ENCODE measurements at places on chromosomes 1 and 21.
A peak's percentile ranks its signal among the peaks of the same experiment; 100 is the strongest.

DNA sequence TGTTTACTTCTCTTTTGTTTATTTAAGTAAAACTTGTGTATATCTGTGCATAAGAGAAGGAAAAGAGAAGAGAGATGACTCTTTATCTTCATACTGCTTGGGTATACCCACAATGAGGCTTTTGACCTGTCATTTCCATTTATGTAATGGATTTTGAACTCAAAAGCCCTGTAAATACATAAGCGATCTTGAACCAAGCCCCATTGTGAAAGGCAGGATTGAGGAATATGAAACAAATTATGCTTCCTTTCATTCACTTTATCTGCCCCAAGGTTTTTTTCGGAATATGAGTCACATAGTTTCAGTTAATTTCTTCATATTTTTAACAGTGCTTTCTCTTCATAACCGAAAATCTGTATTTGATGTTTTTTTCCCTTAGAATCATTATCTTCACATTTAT is 21.4 kb downstream of the CNST start:
- DNase-seq = peak; percentile 86

DNA sequence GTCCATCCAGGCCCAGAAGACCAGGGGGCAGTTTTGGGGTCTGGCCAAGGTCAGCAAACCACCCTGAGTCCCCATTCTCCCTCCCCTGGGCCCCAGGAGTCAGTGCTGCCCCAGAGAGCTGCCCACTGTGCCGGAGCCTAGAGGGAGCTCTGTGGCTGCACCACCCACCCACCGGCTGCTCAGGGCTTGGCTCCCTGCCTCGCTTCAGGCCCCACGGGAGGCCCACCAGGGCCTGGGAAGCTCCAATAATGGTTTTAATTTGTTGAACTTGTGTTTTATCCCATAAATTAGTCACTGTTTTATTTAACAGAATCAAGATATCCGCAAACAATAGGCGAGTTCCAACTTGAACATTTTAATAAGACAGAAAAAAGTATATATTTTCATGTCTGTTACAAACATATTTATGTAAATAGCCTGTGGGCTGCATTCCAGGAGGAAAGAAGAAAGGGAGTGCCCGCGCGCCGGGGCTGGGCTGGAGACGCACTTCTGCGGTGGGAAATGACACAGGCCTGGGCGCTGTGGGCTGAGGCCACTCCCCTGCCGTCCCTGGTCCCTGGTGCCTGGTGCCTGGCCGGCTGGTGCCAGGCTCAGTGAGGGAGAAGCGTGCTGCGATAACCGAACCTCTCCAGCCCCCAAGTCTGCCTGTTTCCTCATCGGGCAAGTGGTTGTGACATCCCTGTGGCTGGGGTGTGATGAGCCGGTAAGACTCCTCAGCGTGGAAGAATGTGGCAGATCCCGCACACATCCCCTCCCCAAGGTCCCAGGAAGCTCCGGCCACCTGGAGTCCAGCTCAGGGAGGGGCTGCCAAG is 160.5 kb downstream of the PEX14 start:
- DNase-seq = peak; percentile 7

GRCh38 chr1:35894183-35894582 is 11.2 kb downstream of the AGO1 start:
- peak; percentile 21 for DNase-seq

GRCh38 chr1:156247460-156248322 is at the start of gene PAQR6:
PAQR6 (minus strand) TSS chr1:156248056; CDS start chr1:156246731, 1,325 bp downstream.
- no peak for DNase-seq

DNA sequence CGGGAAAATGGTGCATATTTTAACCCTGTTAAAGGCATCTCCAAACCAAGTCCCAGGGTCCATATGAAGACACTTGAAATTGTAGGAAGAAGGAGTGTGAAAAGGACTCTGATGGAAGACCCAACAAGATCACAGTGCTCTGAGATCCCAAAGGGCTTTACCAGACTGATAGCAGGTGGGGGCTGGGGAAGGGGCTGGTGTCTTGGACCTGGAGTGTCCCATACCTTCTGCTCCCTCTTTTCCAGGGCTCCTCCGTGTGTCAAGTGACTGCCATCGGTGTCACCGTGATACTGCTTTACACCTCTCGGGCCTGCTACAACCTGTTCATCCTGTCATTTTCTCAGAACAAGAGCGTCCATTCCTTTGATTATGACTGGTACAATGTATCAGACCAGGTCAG is 37.3 kb downstream of the GPR137B start:
- no peak for DNase-seq

- peak; percentile 64 for DNase-seq
Observed at GRCh38 chr1:234607109-234608024, 2.6 kb downstream of the IRF2BP2 start.

- DNase-seq = no peak
Observed at GRCh38 chr1:147605591-147605990, 64.3 kb downstream of the BCL9 start.

GRCh38 chr21:41751611-41752011 is 15.2 kb downstream of the RIPK4 start:
- DNase-seq = no peak

DNA sequence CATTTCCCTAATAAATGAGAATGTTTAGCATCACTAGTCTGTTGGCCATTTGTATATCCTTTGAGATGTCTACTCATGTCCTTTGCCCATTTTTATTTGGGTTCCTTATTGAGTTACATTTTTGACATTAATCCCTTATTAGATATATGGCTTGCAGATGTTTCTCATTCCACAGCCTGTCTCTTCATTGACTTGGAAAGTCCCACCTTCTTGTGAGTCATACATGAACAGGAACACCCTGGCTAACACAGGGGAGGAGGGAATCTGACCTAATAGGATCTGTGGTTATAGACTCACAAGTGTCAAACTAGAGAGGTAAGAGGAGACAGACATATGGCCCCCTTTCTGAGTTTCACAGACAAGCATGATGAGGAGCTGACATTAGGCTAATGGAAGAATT is 11.5 kb downstream of the ZP4 start:
- no peak for DNase-seq

DNA sequence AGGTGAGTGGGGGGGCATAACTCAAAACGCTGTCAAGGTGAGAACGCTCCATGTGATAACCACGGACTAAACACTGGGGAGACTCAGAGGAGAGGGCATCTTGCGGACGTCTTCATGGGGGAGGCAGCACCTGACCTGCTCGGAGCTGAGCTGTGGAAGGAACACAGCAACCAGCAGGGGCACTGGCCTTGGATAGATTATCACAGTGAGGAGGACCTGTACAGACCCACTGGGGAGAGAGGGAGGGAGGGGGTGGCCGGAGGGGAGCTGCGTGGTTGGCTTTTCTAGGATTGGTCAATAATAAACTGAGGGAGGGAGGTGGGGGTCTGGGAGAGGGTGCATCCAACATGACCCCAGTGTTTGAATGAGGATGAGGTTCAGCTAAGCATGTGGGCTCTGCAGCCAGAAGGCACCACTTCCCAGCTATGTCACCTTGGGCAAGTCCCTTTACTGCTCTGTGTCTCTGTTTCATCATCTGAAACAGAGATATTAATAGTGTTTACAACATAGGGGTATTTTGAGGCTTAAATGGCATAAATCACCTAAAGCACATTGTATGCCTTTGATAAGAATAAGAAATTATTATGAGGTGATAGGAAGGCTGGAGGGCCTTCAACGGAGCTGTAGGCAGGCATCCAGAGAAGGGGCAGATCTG is 123.3 kb downstream of the GRIK3 start:
- no peak for DNase-seq

DNA sequence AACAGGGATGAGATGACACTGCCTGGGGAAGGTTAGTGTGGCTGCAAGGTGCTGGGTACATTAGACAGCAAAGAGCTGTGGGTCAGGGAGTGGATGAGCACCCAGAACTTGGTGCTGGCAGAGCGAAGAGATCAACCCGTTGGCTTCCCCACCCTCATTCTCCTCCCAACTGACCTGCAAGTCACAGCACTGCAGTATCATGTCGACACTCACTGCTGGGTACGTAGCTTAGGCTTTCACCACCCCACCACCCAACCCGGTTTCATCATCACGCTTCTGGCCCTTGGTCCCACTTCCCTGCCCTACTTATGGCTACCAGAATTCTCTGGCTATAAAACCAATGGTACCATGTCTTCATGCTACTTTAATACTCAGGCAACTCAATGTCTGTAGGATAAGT is 73.6 kb upstream of the LYST start:
- no peak for DNase-seq

- peak; percentile 58 for DNase-seq
Observed at GRCh38 chr1:64948905-64949833, 17.2 kb downstream of the JAK1 start.

DNA sequence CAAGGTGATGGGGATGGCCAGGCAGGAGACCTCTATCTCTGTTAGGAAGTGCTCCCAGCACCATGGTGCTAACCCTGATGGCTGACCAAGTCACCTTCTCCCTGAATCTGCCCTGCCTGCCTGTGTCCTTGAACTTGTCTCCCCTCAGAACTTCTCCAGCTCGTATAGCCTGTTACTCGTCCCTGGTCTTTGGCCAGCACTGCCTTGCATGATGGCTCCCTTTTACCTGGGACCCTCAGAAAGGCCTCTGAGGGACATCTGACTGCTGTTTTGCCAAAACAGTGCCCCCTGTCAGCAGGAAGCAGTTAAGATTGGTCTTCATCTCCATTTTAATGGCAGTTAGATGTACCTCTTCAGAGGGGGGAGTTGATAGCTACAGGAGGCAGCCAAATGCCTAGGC is 148.3 kb downstream of the RHOU start:
- DNase-seq = no peak

DNA sequence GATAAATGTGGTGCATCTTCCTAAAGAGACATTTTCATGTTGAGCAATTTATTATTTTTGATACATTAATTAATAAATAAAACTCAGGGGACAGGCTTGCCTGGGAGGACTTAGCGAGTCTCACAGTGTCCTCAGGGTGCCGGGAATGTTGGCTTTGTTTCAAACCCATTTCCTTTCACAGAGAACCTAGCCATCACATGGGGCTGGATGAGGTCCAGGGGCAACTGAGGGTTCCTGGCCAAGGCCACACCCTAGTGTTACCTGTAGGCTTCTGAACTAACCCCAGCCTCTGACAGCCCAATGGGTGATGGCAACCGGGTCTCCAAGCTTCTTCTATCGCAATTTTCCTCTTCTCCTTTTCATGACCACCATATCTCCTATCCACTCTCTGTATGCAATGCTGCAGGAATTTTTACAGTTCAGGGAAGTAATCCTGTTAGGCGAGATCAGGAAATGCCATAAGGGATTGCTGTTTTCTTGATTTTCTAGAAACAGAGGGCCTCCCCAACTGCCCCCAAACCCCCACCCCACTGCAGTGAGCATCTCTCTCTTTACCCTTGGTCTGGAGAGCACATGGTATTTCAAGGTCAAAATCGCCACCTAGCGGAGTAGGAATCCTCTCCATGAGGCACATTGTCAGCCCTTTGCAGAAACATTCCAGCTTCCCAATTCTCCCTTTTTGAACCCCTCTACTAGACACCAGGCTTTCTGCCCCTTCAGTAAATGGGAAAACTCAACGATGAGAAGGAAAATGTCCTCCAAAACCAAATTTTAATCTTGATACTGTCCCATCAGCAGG is 22.1 kb upstream of the SMYD3 start:
- DNase-seq = no peak

GRCh38 chr1:182872881-182873280 is 33.7 kb downstream of the DHX9 start:
- no peak for DNase-seq

GRCh38 chr1:239218301-239218700 is 168.1 kb upstream of the CHRM3 start:
- no peak for DNase-seq

GRCh38 chr1:167185974-167186657 is 34.6 kb upstream of the POU2F1 start:
- no peak for DNase-seq

- DNase-seq = no peak
Observed at GRCh38 chr21:38905752-38906151, 100.0 kb downstream of the ETS2 start.

GRCh38 chr1:38250356-38250755 is 203.8 kb upstream of the POU3F1 start:
- no peak for DNase-seq

- DNase-seq = peak; percentile 67
Observed at GRCh38 chr1:240946926-240947325, 335.0 kb upstream of the GREM2 start.

DNA sequence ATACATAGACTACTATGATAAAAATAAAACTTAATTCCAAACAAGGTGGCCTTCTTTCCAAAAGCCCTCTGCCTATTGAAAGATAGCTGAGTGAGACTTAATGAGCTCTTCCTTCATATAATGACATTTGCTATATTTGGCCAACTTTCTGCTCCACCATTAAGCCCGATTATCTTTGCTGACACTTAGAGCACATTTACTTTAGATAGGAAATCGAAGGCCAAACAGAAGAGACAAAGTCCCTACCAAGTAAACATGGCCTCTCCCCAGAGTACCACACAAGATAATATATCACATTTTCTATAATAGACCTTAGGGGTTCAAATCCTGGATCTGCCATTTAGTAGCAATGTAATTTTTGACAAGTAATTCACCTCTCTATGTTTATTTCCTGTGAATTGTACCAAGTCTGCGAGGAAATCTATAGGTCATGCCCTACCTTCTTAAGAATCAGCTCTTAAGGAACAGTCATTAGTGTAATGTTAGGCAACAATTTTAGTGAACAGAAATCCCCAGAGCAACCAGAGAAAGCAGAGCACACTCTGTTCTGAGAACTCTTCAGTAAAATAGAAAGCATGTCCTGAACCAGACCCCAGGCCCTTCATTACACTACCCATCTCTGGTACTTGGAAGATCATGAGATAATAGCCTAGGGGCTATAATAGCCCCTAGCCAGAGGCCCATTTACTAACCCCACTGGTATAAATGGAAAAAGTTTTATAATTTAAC is 17.3 kb upstream of the COA6 start:
- DNase-seq = no peak

DNA sequence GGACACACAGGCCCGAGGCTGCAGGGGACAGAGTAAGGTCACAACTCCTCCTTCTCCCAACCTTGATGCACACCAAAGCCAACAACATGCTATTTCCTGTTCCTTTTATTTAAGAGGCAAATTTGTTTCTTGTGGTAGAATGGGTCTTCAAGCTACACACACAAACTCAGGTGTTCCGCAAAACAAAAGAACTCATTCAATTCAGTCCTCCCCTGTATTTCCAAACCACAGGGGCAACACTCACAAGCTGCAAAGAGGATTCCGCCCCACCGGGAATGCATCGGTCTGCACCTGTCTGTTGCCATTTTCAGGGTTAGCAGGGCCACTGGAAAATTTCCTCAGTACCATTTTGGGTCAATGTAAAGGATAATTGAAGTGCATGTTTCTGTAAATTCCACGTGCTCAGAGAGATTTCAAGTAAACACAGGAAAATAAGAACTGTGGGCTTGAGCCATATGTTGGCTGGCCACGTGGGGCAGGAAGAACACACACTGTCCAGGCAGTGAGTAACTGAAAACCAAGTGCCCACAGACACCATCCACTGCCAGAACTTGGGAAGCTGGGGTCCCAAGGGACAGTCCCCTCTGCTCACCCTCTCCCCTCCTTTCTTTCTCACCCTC is 145.2 kb upstream of the ERG start:
- no peak for DNase-seq

- DNase-seq = no peak
Observed at GRCh38 chr1:161092621-161093028, 3.3 kb upstream of the NECTIN4 start.

- no peak for DNase-seq
Observed at GRCh38 chr1:43779805-43780403, 72.6 kb downstream of the ST3GAL3 start.
